ENCODE measurements at places on chromosomes 5 and 9.

DNA sequence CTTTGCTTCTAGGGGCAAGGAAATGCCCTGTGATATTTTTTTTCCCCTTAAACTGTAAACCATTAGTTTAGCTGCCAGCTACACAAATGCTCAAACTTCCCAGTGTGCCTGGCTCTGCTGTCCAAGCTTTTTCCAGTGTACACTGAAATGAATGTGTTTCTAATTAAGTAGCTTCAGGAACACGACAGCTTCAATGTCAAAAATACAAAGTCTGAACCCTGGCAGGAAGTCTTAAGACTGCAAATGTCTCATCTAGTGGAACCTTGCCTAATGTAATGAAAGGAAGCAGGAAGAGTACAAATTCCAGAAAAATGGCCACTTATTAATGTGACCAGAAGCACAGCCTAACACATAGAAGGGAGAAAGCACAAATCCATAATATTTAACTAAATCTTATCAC lies 255.2 kb downstream of the CRB2 start:
- no peak for DNase-seq

- DNase-seq: no peak
These were observed 595.4 kb upstream of the DMAC1 start for GRCh38 chr9:8395022-8395421.

DNA sequence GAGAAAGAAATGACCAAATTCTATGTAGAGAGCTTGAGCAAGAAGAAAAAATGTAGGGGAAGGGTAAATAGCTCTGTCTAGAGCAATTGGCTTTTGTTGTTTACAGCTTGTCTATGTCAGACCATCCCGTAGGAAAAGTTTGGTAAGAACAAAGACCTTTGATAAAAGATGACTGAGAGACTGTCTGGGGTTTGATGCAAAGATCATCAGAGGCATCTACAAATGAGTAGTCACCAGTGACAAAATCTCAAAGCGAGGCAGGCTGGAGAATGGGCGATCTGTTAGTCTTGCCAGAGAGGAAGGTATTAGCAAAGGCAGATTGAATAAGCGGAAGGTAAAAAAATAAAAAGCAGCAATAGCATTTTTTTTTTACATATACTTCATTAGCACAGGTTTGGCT lies 125.0 kb upstream of the RASGRF2 start:
- no peak for DNase-seq

GRCh38 chr5:61280205-61280604 lies 51.9 kb upstream of the ZSWIM6 start:
- no peak for DNase-seq

DNA sequence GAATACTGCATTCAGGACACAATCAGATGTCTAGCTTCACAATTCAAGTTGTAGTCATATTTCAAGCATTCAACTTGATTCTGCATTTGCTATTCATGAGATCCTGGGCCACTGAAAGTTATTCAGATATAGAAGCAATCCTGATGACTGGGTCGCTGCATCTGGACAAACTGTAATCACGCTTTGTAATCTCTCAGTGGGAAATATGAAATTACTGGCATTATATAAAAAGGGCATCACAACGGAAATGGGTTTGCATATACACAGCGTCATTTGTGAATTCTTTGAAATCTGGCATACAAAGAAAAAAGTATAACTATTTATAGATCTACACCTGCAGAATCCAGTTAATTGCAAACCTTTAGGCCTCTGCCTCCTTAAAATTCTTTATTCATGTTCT lies 102.2 kb downstream of the PARP8 start:
- DNase-seq: no peak

- DNase-seq: no peak
These were observed 107.7 kb upstream of the TLX3 start for GRCh38 chr5:171201310-171201709.

GRCh38 chr5:176579323-176579722 lies 30.2 kb downstream of the CDHR2 start:
- DNase-seq: no peak

DNA sequence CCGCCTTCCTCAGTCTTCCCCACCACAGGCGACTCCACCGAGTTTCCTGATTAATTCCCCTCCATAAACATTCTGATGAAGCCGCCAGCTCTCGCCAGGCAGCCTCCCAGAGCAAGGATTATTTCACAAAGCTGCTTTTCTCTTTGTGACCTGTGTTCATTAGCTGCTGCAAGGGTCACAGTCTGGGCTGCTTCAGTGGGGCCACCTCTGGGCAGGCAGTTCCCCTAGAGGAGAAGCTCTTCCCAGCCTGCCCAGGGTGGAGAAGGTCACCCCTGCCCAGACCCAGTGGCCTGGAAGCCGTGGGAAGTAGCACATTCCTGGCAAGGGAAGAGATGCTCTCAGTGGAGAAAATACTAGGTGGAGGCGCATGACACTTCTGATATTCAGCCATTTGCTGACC lies 58.4 kb upstream of the RAPGEF1 start:
- no peak for DNase-seq

All from activated T-cell treated with anti-CD3 and anti-CD28 coated beads for 48 hours (primary cell).